ENCODE measurements at places on chromosomes 11 and 22.

- DNase-seq: no peak
Measured at GRCh38 chr11:86047275-86047991, 21.5 kb downstream of the PICALM start.

- no peak for DNase-seq
Measured at GRCh38 chr11:69199583-69200315, 44.0 kb downstream of the SMIM38 start.

- no peak for DNase-seq
Measured at GRCh38 chr11:69051381-69052342, 2.9 kb downstream of the TPCN2 start.

DNA sequence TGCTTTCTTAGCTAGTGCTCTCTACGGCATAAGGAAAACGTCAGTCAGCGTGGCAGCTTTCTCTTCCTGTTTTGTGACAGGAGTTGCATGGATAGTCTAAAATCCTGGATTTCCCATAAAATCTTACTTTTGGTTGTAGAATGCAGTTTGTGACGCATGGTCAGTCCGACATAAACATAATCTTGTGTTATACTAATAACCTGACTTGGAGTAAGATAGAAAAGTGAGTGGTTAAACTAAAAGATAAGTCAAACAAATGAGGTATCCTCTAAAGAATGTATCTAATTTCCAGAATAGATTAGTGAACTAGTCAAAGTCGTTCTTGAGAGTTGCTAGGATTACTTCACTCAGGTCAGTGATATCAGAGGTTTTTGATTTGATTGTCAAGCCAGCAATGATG is 157.6 kb downstream of the PGR start:
- DNase-seq: no peak

- DNase-seq: no peak
Measured at GRCh38 chr11:12925520-12925919, 83.6 kb upstream of the RASSF10 start.

GRCh38 chr22:48567213-48567975 is 1260.3 kb downstream of the BRD1 start:
- DNase-seq: no peak

- no peak for DNase-seq
Measured at GRCh38 chr11:119714189-119714588, 14.8 kb downstream of the NECTIN1 start.

GRCh38 chr22:44042249-44043218 is 18.4 kb downstream of the PARVB start:
- DNase-seq: no peak

- DNase-seq: no peak
Measured at GRCh38 chr11:121780971-121781370, 328.2 kb upstream of the SORL1-AS1 start.

DNA sequence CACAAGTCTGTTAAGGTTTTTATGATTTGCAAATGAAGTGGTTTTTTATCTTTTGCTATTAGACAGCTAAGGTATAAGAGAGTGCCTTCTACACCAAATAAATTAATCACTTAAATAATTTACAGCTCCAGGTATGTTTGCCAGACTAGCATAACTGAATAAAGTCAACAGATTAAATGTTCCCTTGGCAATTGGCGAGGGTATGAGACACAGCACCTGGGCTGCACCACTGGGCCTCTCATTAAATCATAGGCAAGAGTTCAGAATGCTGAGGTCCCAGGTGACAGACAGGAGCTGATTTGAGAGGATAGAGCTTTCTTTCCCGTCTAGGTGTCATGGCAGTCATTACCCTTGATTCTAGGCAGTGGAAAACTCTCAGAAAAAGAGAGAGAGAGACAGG is 62.6 kb upstream of the WT1 start:
- DNase-seq: no peak

DNA sequence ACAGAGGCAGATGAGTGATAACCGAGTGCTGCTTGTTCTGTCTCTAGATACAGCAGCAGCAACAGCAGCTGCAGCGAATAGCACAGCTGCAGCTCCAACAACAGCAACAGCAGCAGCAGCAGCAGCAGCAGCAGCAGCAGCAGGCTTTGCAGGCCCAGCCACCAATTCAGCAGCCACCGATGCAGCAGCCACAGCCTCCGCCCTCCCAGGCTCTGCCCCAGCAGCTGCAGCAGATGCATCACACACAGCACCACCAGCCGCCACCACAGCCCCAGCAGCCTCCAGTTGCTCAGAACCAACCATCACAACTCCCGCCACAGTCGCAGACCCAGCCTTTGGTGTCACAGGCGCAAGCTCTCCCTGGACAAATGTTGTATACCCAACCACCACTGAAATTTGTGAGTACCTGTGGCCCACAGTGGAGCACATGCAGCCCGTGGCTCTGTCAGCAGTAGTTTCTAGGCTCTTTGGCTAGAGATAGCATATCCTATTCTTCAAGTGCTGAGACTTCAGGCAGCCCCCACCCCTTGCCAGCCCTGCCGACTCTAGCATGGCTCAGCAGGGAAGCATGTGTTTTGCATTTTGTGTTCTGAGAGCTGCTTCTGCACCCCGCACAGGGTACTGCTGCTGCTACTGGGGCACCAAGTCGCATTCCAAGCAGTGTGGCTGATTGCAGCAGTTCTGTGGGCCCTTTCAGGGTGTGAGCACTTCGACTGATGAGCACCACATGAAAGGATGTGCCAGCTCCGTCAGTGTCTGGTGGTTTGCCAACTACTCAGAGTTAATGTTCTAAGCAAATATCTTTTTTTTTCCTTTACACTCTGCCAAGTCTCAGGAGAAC is 59.2 kb downstream of the MED15 start:
- DNase-seq: peak; percentile 52

- no peak for DNase-seq
Measured at GRCh38 chr11:46272816-46273427, 4.5 kb upstream of the CREB3L1 start.

DNA sequence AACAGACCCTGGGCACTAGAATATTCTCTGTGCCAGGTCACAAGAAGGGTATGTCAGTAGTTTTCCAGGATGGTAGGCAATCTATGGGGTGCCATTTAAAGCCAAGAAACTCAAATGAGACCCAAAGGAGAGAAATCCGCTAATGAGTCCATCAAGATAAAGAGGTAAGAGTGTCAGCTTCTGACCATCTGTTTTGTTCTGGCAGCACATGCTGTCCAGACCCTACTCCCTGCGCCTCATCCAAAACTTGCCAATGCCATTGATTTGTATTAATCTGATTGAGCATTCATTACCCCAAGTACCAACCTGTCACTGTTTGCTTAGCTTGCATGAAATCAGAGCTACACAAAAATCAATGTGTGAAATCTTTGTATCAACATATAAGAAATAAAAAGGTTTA is 229.0 kb downstream of the BLID start:
- DNase-seq: no peak

DNA sequence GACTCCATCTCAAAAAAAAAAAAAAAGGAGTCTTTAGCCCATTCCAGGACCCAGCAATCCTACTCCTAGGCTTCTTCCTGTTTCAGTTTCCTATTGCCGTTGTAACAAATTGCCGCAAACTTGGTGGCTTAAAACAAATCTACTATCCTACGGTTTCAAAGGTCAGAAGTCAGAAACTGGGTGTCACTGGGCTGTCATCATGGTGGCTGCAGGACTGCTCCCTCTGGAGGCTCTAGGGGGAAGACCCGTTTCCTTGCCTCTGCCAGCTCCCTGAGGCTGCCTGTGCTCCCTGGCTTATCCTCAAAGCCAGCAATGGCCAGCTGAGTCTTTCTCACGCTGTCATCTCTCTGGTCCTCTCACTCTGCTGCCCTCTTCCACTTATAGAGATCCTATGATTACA is 8.7 kb upstream of the DAGLA start:
- no peak for DNase-seq

DNA sequence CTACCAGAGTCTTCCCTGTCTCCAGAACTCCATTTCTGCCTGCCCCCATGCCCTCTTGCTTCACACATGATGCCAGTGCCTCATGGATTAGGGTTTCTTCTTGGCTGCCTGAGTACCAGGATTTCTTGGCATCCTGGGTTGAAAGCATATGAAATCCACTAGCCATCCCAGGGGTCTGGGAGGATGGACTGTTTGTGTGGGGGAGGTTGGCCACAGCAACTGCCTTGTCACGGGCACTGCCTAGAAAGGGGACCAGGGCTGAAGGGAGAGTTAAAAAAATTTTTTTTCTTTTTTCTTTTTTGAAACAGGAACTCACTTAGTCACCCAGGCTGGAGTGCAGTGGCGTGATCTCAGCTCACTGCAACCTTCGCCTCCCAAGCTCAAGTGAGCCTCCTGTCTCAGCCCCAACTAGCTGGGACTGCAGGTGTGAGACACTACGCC is 4.2 kb downstream of the USP35 start:
- DNase-seq: no peak

- DNase-seq: no peak
Measured at GRCh38 chr22:45203150-45203951, 37.3 kb downstream of the KIAA0930 start.

DNA sequence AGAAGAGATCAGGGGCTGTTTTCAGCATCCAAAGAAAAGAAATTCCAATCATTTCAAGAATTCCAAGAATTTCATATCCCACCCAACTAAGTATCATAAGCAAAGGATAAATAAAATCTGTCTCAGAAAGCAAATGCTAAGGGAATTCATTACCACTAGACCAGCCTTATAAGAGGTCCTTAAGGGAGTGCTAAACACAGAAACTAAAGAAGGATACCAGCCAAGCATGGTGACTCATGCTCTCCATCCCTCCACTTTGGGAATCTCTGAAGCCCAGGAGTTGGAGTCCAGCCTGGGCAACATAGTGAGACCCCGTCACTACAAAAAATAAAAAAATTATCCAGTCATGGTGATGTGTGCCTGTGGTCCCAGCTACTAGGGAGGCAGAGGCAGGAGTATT is 17.8 kb downstream of the FADD start:
- DNase-seq: no peak

DNA sequence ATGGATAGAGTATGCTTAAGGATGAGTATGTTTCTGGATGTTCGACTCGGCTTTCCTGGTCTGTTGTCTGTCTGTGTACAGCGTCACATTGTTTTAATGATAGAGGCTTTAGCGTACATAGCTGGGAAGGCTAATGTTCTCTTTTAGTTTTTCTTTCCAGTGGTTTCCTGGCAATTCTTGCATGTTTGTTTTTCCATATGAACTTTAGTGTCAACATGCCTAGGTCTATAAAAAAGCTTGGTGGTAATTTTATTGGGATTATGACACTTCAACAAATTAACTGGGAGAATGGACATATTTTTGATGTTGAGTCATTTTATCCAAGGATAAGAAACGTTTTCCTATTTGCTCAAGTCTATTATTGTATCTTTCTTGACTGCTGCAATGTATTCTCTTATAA is 17.6 kb downstream of the F2 start:
- DNase-seq: no peak
